ENCODE measurements at places on chromosomes 4 and X.

- no peak for DNase-seq
Measured at GRCh38 chrX:128931071-128931470, 592.2 kb downstream of the SMARCA1 start.

- no peak for DNase-seq
Measured at GRCh38 chrX:37813570-37813969, 33.7 kb downstream of the CYBB start.

DNA sequence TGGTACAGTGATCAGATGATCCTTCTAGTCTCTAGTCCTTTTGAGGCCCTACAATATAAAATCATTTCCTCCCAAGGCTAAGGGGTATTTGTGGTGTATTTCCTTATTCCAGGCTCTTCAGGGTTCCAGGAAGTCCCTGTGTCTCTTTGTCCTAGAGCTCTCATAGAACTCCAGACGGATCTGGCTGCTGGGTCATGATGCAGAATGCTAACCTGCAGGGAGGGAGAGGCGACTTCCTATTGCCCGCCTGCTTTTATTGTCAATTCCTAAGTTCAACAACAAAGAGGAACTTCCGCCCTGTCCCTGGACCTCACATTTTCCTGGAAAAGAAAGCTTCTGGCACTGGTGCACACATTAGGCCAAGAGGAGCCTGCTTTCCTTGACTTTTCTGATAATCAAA is 45.9 kb upstream of the ZNF827 start:
- DNase-seq = no peak

DNA sequence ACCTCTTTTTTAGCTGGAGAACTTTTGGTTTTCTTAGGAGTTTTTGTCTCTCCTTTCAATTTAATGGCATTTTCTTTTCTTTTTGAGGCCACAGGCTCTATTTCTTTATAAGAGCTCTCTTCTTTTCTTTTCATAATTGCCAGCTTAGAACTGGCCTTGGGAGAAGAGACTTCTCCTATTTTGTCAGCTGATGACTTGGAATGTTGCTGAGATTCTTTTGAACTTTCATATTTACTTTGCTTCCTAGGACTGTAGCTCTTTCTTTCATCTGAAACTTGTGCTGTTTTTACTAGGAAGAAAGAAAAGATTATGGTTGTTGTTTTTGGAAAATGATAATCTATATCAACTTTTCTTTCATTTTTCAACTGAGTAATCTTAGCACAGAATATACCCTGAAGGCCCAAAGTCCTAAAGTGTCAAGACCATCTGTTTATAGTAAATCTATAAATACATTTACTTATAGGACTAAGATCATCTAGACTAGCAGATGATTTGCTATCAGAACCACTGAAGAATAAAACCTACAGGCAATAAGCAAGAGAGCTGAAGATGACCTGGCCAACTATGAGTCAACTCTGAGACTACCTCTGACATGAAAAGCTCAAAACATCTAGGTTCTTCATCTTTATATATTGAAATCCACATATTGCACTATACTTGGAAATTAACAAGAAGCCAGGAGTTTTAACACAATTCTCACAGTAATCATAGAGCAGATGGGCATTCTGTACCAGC is 45.6 kb downstream of the RFC1 start:
- DNase-seq = no peak

- no peak for DNase-seq
Measured at GRCh38 chr4:169664615-169665014, 44.2 kb downstream of the CLCN3 start.
